ENCODE measurements at places on chromosomes 3 and 15.

DNA sequence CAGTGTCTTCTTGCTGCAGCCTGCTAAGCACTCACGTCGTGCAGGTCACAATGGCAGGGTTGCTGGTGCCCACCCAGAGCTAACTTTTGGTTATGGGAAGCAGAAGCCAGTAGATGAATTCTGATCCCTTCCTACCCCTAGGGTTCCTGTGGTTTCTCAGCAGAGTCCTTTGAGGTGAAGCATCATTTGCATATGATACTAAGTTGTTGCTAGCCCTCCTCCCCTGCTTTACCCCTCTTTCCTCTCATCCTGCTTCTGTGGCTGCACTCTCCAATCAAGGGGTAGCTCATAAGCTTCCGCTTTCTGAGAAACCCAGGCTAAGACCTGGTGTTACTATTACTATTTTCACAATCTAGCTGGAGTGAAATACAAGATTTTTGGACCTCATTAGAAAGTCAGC, 22.1 kb upstream of the HEG1 start:
- DNase-seq, result no peak

GRCh38 chr3:119794971-119795612, 13.2 kb downstream of the NR1I2 start:
- no peak for DNase-seq

- DNase-seq, result no peak
Measured at GRCh38 chr15:48560321-48561051, 85.0 kb downstream of the FBN1 start.

DNA sequence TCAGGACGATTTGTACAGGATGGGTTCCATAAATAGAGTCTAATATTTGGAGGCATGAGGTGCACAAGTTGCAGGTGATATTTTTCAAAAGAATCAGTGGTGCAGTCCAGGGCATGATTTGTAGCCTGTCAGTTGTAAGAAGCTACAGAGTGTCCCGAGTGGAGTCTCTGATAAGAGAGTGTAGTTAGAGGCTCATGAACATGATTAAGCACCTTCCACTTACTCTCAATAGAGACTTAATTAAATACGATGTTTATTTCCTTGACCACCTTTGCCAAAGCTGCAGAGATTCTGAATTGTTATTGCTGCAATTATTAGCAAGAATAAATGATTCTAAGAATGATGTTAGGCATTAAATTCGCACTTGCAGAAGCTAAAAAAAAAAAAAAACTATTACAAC, 218.4 kb upstream of the LRTM1 start:
- no peak for DNase-seq

GRCh38 chr3:130834476-130834875, 59.4 kb upstream of the ATP2C1 start:
- no peak for DNase-seq

DNA sequence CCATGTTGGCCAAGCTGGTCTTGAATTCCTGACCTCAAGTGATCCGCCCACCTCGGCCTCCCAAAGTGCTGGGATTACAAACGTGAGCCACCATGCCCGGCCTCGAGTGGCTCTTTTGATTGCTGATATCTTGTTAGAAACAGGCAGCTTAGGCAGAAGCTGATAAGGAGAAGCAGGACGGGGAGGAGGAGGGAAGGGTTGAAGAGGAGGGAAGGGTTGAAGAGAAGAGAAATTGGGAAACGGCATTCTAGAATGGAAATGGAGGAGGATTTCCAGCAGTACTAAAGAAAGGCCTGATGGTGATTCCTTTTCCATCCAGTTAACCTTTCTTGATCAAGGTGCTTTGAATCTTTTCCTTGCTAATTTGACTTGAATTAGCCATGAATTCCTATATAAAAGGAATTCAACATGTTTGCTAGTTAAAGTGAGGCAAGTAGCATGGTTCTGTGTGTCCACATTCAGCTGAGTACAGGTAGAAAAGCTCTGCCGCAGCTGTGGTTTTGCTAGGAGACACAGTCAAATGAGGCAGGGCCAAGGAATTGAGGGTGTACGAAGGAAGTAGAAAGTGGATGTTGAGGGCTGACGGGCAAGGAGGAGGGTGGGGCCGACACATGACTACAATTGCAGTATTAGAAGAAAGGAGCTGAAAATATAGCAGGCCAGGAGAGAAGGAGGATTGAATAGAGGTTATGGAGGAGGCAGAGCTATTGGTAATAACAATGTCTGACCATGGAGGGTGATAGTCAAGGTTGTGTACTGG, 27.2 kb upstream of the ATP1B3 start:
- no peak for DNase-seq

DNA sequence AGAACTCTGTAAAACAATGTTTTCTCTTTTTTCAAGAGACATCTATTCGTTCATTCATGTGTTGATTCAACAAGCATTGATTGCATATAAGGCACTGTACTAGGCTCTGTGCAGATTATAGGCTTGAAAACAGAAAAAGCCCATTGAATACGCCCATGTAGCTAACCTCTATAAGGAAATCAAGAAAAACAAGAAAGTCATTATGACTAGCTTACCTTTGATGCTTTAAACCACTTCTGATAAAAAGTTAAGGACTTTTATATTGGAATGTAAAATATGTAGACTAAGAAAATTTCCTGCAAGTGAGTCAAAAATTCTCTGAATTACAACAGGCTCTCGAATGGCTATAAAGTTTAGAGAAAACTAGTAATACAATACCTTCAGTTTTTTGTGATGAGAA, 92.5 kb downstream of the BDH1 start:
- no peak for DNase-seq

- peak; percentile 11 for DNase-seq
Measured at GRCh38 chr3:114299421-114299820, 5.6 kb downstream of the TIGIT start.

DNA sequence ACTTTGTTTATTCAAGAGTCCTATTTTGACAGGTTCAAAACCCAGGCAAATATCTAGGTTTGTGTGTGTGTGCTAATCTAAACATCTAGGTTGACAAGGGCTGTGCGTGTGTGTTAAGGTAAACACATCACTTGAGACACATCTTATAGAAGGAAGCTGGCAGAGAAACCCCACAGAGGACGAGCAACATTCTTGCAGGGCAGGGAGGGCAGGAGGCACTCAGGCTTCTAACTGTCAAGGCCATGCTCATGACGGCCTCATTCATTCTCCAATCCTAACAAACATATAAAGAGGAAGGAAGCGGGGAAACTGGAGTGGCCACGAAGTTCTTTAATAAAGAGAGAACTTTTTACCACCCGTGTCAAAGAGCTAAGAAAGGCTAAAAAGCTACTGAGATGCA, 43.4 kb downstream of the SLCO2A1 start:
- no peak for DNase-seq

DNA sequence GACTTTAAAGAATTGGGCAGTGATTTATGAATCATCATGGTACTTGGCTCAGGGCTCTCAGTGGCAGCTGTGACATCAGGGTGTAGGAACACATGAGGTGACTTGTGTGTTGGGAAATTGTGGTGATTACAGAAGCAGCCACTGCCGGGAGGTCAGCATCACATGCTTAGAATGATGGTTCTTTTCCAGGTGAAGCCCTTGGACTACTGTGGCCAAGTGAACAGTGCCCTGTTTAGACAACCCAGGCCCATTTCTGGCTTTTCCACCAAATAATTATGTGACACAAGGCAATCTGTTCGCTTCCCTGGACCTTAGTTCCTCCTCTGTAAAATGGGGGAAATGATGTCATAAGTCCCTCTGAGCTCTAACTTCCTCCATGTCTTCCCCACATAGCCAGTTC, 139.7 kb upstream of the ROPN1 start:
- no peak for DNase-seq

DNA sequence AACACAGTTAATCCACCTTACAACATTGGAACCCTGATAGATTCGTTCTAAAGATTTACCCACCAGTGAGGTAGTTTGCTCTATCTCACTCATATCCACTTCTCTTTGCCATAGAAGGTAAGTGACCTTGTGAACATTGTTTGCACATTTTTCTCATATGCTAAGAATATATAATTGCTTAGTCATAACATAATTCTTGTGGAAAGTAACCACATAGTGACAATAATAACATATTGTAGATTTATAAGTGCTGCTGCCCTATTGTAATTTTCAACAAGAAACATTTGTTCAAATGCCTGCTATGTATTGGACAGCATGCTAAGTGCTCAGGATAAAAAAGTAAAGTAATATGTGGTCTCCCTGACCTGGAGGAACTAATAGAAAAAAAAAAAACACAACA, 554.2 kb upstream of the KCNMB2 start:
- no peak for DNase-seq

- DNase-seq, result no peak
Measured at GRCh38 chr3:127630811-127631714, 2.1 kb downstream of the PODXL2 start.

DNA sequence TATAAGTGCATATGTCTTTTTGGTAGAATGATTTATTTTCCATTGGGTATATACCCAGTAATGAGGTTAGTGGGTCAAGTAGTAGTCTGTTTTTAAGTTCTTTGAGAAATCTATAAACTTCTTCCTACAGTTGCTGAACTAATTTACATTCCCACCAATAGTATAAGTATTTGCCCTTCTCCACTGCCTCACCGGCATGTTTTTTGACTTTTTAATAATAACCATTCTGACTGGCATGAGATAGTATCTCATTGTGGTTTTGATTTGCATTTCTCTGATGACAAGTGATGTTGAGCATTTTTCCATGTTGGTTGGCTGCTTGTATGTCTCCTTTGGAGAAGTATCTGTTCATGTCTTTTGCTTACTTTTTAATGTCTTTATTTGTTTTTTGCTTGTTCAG, 94.1 kb upstream of the TP63 start:
- DNase-seq, result no peak

DNA sequence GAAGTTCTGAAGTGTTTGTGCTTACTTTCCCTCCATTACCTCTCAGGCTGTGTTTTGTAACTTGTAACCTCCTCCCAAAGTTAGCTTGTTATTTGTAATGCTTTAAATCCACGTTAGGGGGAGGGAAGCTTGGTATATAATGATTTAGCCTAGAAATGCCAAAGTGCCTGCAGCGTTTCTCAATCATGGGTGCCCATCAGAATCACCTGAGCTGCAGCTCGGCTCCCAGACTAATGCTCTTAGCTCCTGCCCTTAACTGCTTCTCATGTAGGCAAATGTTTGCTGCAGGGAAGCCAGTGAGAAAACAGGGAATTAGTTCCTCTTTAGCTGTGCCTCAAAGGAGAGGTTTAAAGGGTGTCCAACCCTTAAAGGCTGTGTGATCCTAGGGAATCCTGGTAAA, 219.2 kb upstream of the NAALADL2 start:
- DNase-seq, result no peak

GRCh38 chr3:115512565-115513415, 110.5 kb upstream of the GAP43 start:
- DNase-seq, result no peak

DNA sequence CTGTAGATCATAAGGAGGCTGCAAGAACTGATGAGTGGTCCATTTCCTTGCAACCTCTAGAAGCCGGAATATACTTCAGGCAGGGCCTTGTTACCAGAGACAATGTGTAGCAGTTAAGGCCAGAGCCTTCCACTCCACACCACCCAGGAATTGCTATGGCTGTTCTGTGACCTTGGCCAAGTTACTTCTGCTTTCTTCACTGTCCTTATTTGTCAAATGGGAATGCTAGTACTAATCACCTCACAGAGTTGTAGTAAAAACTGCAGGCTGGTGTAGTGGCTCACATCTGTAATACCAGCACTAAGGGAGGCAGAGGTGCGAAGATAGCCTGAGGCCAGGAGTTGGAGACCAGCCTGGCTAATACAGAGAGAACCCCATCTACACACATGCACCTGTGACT, 28.7 kb upstream of the RPN1 start:
- no peak for DNase-seq

- DNase-seq, result no peak
Measured at GRCh38 chr3:171832989-171833388, 10.2 kb upstream of the TMEM212 start.

DNA sequence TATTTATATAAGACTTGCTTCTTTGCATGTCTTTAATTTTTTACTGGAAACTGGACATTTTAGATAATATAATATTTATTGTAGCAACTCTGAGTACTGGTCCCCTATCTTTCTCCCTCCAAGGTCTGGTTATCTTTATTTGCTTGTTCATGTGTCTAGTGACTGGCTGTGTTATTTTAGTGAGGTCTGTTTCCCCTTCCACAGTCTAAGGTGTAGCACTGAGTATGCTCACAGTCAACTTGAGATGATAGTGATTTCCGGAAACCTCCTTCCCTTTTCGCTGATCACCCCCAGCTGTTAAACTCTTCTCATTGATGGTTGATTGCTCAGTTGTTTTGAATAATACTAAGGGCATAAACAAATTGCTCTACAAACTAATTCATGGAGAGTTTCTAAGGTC, 37.0 kb downstream of the PCNP start:
- DNase-seq, result no peak

DNA sequence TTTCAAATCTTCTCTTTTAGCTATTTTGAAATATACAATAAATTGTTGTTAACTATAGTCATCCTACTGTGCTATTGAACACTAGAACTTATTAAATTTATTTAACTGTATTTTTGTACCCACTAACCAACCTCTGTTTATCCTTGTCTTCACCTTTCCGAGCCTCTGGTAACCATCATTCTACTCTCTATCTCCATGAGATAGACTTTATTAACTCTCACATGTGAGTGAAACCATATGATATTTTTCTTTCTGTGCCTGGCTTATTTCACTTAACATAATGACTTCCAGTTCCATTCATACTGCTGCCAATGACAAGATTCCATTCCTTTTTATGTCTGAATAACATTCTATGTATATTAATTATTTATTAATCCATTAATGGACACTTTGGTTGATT, 15.8 kb upstream of the SLC15A2 start:
- no peak for DNase-seq

GRCh38 chr3:182989566-182989965, 9.2 kb upstream of the DCUN1D1 start:
- DNase-seq, result no peak

DNA sequence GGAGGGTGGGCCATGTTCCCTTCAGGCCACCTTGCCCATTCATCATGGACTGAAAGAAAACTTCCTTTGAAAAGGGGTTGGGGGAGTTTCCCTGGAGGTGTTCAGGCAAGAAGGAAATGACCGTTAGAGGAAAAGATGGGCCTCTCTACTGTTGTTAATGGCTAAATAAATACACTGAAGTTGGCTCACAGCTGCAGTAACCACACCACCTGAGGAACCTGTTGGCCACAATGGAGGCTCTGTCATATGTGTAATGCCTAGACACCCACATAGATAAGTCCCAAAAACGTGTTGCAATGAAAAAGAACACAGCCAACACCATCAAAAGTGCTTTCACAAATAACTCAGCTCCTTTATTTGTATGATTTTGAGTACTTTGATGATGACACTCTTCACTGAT, 38.2 kb upstream of the FAM3D start:
- DNase-seq, result no peak

GRCh38 chr3:132283440-132283839, 33.8 kb upstream of the ACP3 start:
- no peak for DNase-seq

GRCh38 chr3:133540896-133541674, 32.4 kb upstream of the CDV3 start:
- DNase-seq, result no peak

- DNase-seq, result no peak
Measured at GRCh38 chr15:40990080-40990479, 36.8 kb downstream of the CHAC1 start.

DNA sequence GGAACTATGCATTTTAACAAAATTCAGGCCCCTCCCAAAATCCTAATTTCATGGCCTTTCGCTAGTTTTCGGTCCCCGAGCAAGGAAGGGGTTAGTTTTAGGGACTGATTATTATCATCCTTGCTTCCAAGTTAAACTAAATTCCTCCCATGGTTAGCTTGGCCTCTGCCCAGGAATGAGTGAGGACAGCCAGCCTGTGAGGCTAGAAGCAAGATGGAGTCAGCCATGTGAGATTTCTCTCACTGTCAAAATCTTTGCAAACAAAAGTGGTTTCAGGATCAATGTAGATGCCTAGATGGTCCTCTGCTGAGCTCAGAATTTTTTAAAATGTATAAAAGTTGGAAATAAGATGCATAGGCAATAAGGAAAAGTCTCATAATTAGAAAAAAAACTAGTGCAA, 208.9 kb downstream of the RSL24D1 start:
- DNase-seq, result no peak
